ENCODE measurements at places on chromosomes 1 and 21. TPM values are rescaled to one million over a fixed set of nuclear protein-coding genes. Genes with fewer than 3 reads are reported as not detected.

Gene DIO1
- not detected for total RNA-seq

GRCh38 chr1:224185208-224185607, 2.2 kb downstream of the DEGS1 start:
- DNase-seq = no peak
- H3K4me1 ChIP-seq = peaks cover 33% of the 10 kb centered on the region
- H3K27me3 ChIP-seq = no peaks in the 10 kb centered on the region
- peaks cover 4% of the 10 kb centered on the region for H3K36me3 ChIP-seq

GRCh38 chr1:6040861-6041415, 4.8 kb upstream of the KCNAB2 start:
- DNase-seq = peak; percentile 55
- no peak overlapping the region for H3K27ac ChIP-seq
- no peaks in the 10 kb centered on the region for H3K27me3 ChIP-seq
- H3K36me3 ChIP-seq = peaks cover 14% of the 10 kb centered on the region
- H3K4me3 ChIP-seq = no peak overlapping the region
- H3K4me1 ChIP-seq = no peaks in the 10 kb centered on the region

DNA sequence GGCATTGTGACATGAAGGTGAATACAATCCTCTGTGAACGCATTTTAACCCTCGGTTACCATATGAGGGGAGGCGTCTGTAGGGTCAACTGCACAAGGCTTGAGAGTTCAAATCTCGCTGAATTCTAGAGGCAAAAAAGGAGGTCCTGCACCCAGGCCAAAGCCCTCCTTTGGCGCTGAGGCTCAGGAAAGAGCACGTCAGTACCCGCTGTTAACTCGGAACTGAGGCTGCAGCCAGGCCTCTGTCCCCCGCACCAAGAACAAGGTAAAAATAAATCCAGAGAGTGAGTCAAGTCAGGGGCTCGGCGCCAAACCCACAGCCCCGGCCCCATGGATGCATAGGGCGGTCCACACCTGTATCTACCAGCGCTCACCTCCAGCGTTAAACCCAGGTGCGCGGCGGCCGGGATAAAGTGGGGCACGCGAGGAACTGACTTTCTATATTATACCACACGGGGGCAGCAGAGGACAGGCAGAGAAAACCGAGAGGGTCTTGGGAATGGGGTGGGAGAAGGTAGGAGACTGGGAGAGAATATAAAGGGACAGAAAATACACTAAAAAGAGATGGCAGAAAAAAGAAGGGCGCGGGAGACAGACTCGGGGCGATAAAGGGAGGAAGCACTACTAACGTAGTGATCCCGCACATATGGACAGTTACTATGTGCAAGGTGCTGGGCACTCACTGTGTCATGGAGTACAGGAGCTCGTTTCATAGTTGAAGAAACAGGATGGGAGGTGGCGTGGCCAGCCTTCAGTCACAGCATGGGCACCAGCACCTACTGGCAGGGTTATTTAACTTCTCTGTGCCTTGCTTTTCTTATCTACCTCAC, 54.9 kb downstream of the DMRTA2 start:
- H3K4me3 ChIP-seq = no peak overlapping the region
- no peak for DNase-seq
- H3K27ac ChIP-seq = no peak overlapping the region
- peaks cover 8% of the 10 kb centered on the region for H3K4me1 ChIP-seq

- peak overlapping the region; percentile 54 for H3K4me3 ChIP-seq
- peaks cover 6% of the 10 kb centered on the region for H3K27me3 ChIP-seq
- peaks cover 8% of the 10 kb centered on the region for H3K4me1 ChIP-seq
- no peak overlapping the region for H3K27ac ChIP-seq
- no peaks in the 10 kb centered on the region for H3K36me3 ChIP-seq
Observed at GRCh38 chr1:16048573-16049189, 5.1 kb downstream of the CLCNKB start.

Gene PLCH2
- 3.8 TPM for total RNA-seq

Gene RIMKLA
- 7.1 TPM for total RNA-seq

GRCh38 chr1:68291688-68292384, 59.5 kb upstream of the WLS start:
- H3K36me3 ChIP-seq = no peaks in the 10 kb centered on the region
- H3K27ac ChIP-seq = no peak overlapping the region
- H3K27me3 ChIP-seq = no peaks in the 10 kb centered on the region
- no peak for DNase-seq

- H3K4me3 ChIP-seq = no peak overlapping the region
- H3K27me3 ChIP-seq = no peaks in the 10 kb centered on the region
- H3K36me3 ChIP-seq = no peaks in the 10 kb centered on the region
- DNase-seq = no peak
- H3K27ac ChIP-seq = no peak overlapping the region
Observed at GRCh38 chr1:186057086-186057485, 318.0 kb downstream of the TPR start.

GRCh38 chr21:36813052-36813451, 114.1 kb downstream of the SIM2 start:
- no peak overlapping the region for H3K4me3 ChIP-seq
- DNase-seq = no peak
- no peaks in the 10 kb centered on the region for H3K27me3 ChIP-seq
- H3K36me3 ChIP-seq = no peaks in the 10 kb centered on the region
- no peak overlapping the region for H3K27ac ChIP-seq

GRCh38 chr1:197680311-197680710, 95.0 kb downstream of the DENND1B start:
- DNase-seq = no peak
- H3K4me3 ChIP-seq = no peak overlapping the region
- H3K4me1 ChIP-seq = peaks cover 1% of the 10 kb centered on the region

GRCh38 chr1:25645637-25646400, 29.2 kb downstream of the MAN1C1 start:
- peaks cover 21% of the 10 kb centered on the region for H3K4me1 ChIP-seq
- H3K4me3 ChIP-seq = no peak overlapping the region
- H3K36me3 ChIP-seq = no peaks in the 10 kb centered on the region
- no peaks in the 10 kb centered on the region for H3K27me3 ChIP-seq
- no peak overlapping the region for H3K27ac ChIP-seq

- H3K4me1 ChIP-seq = no peaks in the 10 kb centered on the region
- H3K27me3 ChIP-seq = no peaks in the 10 kb centered on the region
- H3K36me3 ChIP-seq = peaks cover 16% of the 10 kb centered on the region
Observed at GRCh38 chr1:186420923-186421322, 40.0 kb downstream of the PDC start.

Gene PPIH
- 25.1 TPM for total RNA-seq

DNA sequence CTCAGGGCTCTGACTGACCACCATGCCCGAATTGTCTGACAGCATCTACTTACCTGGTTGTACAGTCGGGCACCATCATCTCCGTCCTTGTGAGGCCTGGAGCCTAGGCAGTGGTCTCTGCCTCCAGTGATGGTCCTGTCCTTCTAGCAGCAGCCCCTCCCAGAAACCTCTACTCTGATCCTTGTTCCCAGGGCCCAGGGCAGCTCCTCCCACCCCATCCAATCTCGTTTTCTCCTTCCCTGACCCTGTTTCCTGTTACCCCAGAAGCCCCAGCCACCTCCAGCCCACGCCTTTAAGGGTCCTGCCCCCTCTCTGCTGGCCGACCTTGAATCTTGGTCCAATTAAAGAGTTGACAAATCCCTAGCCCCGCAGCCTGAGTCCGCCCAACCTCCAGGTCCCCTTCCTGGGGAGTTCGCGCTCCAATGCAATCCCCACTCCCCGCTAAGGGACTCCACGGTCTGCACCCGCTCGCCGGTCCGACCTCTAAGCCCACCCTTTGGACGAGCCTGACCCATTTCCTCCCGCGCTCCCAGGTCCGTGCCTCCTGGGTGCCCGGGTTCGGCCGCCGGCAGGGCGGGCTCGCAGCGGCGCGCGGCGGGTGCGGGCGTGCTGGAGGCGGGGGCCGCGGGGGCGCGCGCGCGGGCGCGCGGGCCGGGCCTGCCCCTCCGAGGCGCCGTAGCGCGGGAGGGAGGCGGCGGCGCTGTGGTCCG, at the start of gene B4GALT2:
TSS of gene B4GALT2 (plus strand) at position 660 of the 710 bp plus-strand sequence. CDS start 1,951 bp downstream, outside the sequence.
- H3K4me3 ChIP-seq = peak within 1 kb of the TSS; percentile 80
- peaks cover 51% of the 10 kb centered on the region for H3K4me1 ChIP-seq
- peaks cover 25% of the 10 kb centered on the region for H3K36me3 ChIP-seq
- H3K27me3 ChIP-seq = no peaks in the 10 kb centered on the region

DNA sequence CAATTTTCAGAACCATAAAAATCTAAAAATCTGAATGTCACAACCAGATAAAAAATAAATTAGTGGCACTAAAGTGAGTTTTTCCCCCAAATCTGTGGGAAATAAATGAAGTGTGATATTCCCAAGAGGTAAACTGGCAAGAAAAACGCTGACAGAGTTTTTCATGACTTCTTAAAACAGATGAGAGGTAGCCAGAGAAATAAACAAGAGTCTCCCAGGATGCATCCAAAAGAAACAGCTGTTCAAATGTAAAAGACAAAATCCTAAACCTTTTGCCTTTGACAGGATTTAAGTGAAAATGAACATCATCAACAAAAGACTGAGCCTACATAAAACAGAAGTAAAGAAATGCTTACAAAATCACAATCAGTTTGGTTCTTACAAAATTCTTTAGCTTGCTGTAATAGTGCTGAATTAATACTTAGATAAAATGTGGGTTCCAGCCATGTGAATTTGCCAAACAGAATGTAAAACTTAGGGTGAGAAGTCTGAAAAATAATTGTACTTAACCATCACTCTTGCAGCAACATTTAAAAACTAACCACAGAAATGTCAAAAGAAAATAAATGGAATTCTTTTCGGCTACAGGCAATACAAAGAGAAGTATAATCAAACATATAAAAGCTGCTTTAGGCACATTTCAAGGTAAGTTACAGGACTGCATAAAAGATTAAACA, 133.6 kb downstream of the EIF4G3 start:
- DNase-seq = no peak
- no peaks in the 10 kb centered on the region for H3K36me3 ChIP-seq
- no peak overlapping the region for H3K4me3 ChIP-seq
- no peaks in the 10 kb centered on the region for H3K27me3 ChIP-seq
- H3K27ac ChIP-seq = no peak overlapping the region

- H3K27ac ChIP-seq = no peak overlapping the region
- H3K4me3 ChIP-seq = no peak overlapping the region
- no peaks in the 10 kb centered on the region for H3K4me1 ChIP-seq
- H3K27me3 ChIP-seq = no peaks in the 10 kb centered on the region
Observed at GRCh38 chr1:17874231-17874630, 119.1 kb downstream of the ACTL8 start.

Gene OR2T35
- total RNA-seq = not detected

GRCh38 chr1:118563981-118564951, 379.2 kb upstream of the SPAG17 start:
- no peak overlapping the region for H3K4me3 ChIP-seq
- H3K36me3 ChIP-seq = no peaks in the 10 kb centered on the region
- H3K27ac ChIP-seq = no peak overlapping the region
- DNase-seq = no peak

GRCh38 chr1:83964153-83964552, 34.8 kb downstream of the TTLL7 start:
- H3K27ac ChIP-seq = no peak overlapping the region
- H3K4me1 ChIP-seq = peaks cover 8% of the 10 kb centered on the region
- H3K36me3 ChIP-seq = no peaks in the 10 kb centered on the region
- no peak for DNase-seq
- H3K4me3 ChIP-seq = no peak overlapping the region
- H3K27me3 ChIP-seq = no peaks in the 10 kb centered on the region

DNA sequence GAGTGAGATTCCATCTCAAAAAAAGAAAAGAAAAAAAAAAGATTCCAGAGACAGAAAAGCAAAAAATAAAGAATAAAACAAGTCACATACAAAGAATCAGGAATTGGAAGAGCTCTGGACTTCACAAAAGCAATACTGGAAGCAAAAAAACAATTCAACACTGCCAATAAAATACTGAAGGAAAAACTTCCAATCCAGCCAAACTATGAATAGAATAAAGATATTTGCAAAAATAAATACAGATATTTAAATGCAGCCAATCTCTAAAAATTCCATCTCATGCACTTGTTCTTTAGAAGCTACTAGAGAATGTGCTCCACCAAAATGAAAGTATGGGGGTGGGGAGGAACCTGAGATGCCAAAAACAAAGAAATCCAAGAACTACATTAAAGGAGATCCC, 29.4 kb upstream of the RBM34 start:
- H3K27ac ChIP-seq = no peak overlapping the region
- H3K4me1 ChIP-seq = no peaks in the 10 kb centered on the region
- H3K27me3 ChIP-seq = no peaks in the 10 kb centered on the region
- DNase-seq = no peak
- H3K4me3 ChIP-seq = no peak overlapping the region

DNA sequence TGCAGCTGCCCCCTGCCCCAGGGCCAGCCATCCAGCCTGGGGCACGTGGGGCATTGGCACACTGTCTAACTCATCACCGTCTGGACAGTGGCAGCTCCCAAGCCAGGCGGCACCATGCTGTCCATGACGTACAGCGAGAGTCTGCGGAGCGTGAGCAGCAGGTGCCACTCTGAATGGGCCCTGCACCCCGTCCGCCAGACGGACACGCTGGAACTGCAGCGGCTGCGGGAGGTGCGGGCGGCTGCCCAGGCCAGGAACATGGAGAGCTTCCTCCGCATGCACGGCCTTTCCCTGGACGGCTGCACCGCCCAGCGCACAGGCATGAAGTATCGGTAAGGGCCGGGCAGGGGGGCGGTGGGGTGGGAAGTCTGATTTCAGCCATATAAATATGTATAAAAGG, 5.7 kb downstream of the KCNAB2 start:
- H3K4me3 ChIP-seq = no peak overlapping the region
- no peaks in the 10 kb centered on the region for H3K27me3 ChIP-seq
- DNase-seq = no peak
- peaks cover 4% of the 10 kb centered on the region for H3K4me1 ChIP-seq

DNA sequence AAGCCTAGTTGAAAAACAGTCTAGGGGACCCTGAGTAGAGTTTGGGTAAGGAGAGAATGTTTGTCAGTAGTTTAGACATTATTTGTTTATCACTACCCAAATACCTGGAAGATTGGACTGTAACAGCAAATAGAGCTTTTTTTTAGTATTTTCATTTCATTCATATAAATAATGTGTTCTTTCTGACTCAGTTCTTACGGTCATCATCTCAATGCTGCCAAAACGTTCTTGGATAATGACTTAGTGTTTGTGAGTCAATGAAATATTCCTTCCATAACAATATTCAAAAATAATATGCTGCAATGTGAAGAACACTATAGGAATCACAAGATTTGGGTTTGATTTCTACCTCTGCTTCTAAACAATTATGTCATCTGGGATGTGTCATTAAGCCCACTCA, 400.0 kb upstream of the PKN2 start:
- no peak overlapping the region for H3K4me3 ChIP-seq
- no peaks in the 10 kb centered on the region for H3K36me3 ChIP-seq
- H3K27me3 ChIP-seq = no peaks in the 10 kb centered on the region

Gene DDAH1
- total RNA-seq = 48.4 TPM

GRCh38 chr1:239260842-239261241, 125.5 kb upstream of the CHRM3 start:
- no peaks in the 10 kb centered on the region for H3K36me3 ChIP-seq
- no peak overlapping the region for H3K27ac ChIP-seq
- no peak overlapping the region for H3K4me3 ChIP-seq
- H3K4me1 ChIP-seq = no peaks in the 10 kb centered on the region
- H3K27me3 ChIP-seq = no peaks in the 10 kb centered on the region

DNA sequence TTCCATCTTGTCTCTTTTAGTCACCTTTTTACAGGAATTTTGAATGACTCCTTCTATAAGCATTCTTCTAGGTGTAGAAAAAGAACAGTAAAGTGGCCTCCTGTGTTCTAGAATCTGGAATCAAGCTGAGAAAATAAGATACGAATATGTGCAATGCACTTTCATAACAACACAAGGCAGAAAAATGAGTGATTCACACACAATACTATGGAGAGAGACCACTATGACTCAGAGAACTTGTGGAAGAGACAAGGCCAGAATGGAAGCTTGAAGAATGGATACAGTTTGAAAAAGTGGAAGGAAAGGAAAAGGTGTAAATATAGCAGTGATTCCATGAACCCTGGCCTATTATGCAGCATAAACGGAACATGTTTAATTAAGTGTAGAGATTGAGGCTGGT, 57.1 kb upstream of the SAMSN1 start:
- H3K4me1 ChIP-seq = no peaks in the 10 kb centered on the region
- no peak overlapping the region for H3K4me3 ChIP-seq
- H3K36me3 ChIP-seq = no peaks in the 10 kb centered on the region
- no peak overlapping the region for H3K27ac ChIP-seq
- no peaks in the 10 kb centered on the region for H3K27me3 ChIP-seq

Measured in lower lobe of right lung (tissue), 2 donors.